Mucosa of gallbladder (tissue), 1 donor: ENCODE measurements at places on chromosomes 13 and 19.

GRCh38 chr19:3028305-3029064, 595 bp downstream of the TLE2 start:
- no peak for DNase-seq

- DNase-seq, result no peak
These were observed 547.7 kb upstream of the KLF12 start for GRCh38 chr13:74681891-74682290.

DNA sequence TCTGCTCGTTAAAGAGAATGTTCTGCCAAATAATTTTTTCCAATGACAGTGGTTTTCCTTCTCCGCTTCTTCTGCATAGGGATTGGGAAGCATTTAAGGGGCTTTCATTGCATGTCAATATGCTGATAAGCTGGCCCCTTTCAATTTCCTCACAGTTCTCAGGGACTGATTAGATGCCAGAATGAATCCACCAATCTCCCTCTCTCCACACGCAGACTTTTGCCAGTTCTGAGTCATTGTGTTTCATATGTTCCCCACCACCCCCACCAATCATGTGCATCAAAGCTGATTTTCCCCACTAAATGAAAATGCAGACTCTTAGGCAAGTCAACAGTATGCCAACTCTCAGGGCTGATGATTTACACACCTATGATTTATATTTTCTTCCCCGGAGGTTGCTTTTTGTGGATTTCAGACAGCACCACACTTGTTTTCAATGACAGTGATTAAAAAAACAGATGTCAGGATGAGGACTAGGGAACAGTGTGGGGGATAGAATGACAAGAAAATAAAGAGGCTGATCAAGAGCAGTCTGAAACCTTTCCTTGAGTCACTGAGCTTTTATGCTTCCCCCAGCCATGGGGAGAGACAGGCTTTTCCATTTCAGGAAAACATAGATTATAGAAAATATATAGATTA, 47.9 kb upstream of the C13orf42 start:
- DNase-seq, result no peak

- no peak for DNase-seq
These were observed 16.2 kb downstream of the COMP start for GRCh38 chr19:18774782-18775444.

DNA sequence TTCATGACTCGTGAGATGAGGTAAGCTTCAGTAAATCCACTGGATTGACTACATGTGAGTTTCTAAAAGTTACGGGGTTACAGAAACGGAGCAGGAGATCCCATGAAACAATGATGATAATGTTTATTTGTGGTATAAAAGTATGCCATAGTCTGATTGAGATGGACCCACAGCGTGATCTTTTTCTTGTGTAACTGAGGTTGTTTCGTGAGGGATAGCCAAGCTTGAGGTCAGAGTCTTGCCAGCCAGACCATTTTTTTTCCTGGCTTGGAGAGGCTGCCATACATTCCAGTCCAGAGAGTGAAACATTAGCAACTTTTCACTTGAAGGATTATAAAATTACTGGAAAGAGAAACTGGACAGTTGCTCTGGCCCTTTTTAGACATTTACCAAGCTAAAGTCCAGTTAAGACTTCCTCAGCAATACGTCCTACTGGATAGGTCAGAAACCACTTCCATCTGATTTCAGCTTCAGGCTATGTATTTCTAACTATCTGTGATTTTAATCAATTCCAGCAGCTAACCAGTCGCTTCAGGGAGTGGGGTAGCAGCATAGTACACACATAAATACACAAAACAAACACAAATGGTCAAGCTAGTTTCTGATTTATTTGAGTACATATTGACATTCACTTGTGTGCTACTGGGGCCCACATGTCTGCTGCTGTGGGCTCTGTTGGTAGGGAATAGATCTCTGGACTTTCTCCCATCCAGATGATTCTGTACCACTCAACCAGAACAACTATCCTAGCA, 194.6 kb downstream of the POSTN start:
- no peak for DNase-seq
